ENCODE measurements at places on chromosomes 3 and 15.

DNA sequence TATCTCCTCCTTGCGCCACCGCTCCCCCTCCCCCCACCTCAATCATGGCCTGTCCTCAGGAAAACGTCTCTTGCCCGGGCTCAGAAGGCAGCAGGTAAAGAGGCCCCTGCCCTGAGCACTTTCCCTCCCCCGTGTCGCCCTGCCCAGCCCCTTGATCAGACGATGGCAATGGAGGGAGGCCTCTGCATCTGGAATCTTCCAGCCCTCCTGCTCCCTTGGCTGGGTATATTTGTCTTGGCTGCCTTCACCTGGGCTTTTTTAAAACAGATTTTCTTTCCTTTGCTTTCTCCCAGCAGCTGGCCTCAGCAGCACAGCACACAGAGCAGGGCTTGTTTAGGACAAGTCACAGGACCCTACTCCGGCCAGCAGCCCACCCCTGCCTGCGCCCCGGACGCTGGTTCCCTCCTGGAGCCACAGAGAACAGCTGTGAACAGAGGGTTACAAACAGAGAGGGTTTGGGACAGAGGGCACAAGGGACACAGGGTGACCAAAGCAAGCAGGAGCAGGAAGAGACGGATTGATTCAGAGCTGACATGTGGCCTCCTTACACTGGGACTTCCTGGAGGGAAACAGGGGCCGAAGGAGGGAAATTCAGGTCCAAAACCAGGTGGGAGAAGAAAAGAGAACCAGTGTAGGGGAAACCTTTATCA, 78.7 kb downstream of the ISG20 start:
- DNase-seq, result no peak

DNA sequence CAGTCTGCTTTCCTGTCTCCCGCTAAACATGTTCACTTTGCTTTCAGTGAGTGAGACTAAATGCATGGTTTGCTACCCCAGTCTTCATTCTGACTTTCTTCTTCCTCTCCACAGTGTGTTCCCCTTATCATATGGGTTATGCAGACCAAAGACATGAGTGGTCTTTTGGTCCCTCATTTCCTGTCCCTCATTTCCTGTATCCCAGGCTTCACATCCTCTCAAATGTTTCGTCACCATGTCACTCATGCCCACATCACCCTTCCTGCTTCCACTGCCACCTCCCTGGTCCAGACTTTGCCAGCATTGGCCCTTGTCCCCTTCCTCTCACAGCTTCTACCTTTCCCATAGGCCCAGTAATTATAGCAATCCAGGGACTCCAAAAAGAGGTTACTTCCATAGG, 209.0 kb downstream of the MYRIP start:
- DNase-seq, result no peak

- DNase-seq, result no peak
Measured at GRCh38 chr3:76679541-76679940, 360.4 kb upstream of the ROBO2 start.

GRCh38 chr3:55569033-55569599, 82.0 kb upstream of the WNT5A start:
- no peak for DNase-seq

DNA sequence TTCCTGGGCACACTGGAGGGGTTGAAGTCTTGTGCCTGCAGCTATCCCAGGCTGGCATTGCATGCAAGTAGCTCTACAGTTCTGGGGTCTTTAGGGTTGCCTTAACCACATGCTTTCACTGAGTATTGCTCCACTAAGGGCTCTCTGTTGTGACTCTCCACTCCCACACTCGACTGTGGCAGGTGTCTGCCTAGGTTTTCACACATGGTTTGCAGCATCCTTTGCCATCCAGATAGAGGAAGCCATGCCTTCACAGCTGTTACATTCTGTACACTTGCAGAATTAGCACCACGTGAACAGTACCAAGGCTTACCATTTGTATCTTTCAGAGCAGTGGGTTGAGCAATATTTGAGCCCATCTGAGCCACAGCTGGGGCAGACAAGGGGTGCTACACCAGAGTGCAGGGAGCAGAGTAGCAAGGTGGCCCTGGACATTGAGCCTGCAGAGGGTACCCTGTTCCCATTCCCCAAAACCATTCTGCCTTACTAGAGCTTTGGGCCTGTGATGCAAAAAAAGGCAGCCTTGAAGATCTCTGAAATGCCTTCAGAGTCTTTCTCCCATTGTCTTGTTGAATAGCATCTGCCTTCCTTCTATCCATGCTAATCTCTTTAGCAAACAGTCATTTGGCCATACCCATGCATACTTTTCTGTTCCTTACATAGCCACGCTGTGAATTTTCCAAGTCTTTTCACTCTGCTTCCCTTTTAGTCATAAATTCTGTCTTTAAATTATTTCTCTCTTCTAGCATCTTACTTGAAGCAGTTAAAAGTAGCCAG, 95.2 kb upstream of the PLCL2 start:
- no peak for DNase-seq

DNA sequence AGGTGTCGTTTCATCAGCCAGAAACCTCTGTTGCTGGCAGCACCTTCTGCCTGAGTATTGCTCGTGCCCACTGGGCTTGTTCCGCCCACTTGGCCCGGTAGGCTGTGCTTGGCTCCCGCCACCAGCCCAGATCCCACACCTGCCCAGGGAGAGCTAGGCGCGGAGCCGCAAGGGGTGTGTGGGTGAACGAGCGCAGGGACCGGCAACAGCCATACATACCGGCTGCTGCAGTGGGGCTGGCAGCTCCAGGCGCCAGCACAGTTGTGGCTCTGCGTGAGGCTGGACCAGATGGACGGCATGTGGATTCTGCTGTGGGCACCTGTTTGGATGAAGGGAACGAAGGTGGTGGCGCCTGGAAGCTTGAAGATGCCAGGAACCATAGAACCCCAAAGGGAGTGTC, 331.5 kb upstream of the MCTP2 start:
- DNase-seq, result no peak

All from fibroblast of the conjunctiva (primary cell).